ENCODE measurements at places on chromosomes 6 and 20.

DNA sequence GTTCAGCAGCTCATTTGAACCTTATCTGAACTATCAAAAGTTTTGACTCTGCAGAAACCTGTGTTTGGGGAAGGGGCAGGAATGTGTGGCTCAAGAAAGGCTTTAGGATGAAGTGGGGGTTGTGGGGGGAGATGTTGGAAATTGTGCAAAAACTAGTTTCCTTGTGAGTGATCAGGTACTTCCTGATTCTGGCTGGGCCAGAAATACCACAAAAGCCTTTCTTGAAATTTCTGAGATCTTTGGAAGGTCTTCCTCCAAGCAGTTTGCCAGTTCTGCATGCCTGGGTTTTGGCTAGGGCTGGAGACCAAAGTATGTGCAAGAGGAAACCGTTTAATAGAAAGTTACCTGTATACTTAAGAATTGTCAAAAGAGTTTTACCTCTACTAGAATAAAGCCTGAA is 116.6 kb downstream of the BMP2 start:
- no peak for DNase-seq

DNA sequence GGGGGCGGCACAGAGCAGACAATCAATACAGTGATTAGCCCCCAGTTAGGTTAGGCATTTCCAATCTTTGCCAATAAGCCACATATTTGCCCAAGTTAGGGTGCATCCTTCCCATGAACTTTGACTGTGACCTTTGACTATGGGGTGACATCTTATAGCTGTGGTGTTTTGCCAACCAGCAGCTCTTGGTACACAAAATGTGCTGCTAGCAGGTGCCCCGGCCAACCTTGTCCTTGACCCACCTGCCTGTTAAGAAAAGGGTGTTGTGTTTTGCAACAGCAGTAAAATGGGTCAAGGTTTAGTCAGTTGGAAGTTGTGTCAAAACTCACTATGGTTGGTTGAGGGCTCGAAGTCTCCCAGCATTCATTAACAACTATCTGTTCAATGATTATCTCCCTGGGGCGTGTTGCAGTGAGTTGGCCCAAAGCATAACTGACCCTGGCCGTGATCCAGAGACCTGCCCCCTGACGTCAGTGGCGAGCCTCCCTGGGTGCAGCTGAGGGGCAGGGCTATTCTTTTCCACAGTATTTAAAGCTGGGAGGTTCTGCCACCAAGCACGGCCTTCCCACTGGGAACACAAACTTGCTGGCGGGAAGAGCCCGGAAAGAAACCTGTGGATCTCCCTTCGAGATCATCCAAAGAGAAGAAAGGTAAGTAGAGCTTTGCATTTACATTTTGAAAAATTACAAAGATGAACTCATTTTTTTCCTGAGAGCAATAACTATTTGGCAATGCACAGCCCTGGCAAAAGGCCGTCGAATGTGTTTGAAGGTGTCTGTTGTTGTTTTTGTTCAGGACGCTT is at the start of gene PCK1:
Gene PCK1 (plus strand): TSS at position 557 of the 802 bp plus-strand sequence. CDS start 302 bp downstream, outside the sequence.
- DNase-seq: no peak

GRCh38 chr6:36121787-36122494 is 8.4 kb upstream of the MAPK13 start:
- no peak for DNase-seq

GRCh38 chr6:156028335-156029131 is 572.9 kb upstream of the NOX3 start:
- DNase-seq: no peak

DNA sequence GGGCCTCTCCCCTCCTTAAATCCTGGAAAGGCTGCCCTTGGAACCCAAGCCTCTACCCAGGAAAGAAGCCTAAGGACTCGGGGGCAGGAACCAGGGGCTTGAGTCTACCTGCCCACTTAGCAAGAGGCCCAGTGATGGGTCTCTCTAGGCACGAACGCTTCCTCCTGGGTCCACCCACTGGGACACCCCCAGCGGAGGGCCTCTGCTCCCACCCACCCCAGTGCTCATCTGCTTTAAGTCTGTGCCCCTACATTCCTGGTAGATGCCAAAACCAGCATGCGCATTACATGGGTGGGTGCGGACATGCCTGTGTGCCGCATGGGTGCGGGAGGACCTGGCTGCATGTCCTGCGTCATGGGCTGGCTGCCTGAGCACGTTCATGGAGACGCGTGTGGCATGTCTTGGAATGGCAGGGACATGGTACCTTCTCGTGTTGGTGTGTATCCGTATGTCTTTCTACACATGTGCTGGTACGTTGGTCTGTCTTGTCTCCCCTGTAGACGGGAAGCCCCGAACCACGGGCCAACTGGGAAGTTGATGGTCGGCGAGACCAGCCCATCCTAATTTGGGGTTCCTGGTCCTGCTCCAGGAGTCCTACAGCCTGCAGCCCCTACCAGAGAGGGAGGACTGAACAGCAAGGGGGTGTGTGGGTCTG is 29.3 kb downstream of the SNPH start:
- no peak for DNase-seq

GRCh38 chr20:36085686-36086267 is 68.8 kb upstream of the EPB41L1 start:
- no peak for DNase-seq

- DNase-seq: no peak
Measured at GRCh38 chr20:64212755-64213154, 42.8 kb upstream of the PCMTD2 start.

GRCh38 chr6:43846556-43846955 is 76.5 kb downstream of the VEGFA start:
- no peak for DNase-seq

GRCh38 chr6:155125906-155126305 is 130.8 kb downstream of the TIAM2 start:
- DNase-seq: no peak

DNA sequence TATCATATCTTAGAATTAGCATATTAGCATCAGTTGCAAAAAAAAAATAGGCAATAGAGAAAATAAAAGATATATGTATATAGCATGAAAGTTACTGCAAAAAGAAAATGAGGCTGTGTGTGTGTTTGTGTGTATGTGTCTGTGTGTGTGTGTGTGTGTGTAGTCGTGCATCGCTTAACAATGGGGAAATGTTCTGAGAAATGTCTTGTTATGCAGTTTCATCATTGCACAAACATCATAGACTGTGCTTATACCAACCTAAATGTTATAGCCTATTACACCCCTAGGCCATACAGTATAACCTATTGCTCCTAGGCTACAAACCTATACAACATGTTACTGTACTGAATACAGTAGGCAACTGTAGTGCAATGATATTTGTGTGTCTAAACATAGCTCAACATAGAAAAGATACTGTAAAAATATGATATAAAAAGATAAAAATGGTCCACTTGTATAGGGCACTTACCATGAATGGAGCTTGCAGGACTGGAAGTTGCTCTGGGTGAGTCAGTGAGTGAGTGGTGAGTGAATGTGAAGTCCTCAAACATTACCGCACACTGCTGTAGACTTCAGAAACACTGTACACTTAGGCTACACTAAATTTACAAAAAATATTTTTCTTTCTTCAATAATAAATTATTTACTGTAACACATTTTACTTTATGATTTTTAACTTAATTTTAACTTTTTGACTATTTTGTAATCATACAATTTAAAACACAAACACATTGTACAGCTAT is 805.1 kb downstream of the KIF16B start:
- DNase-seq: no peak

DNA sequence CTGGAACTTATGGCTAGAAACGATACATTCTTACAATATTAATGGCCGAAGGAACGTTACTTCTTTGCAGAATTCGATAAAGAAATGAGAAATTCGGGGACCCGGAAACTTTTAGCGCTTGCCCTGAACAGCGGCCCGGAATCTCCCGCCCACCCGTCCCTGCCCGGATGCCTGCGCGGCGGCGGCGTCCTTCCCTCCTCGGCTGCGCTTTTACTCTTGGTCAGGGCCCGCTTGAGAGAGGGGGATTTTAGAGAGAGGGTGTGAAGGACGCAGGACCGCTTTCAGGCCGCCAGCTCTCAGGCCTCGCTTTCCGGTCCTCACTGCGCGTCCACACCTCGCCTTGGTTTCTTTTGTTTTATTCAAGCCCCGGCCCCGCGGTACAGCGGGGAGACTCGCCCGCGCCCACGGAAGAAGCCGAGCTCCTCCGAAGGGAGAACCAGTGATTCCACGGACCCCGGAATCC is 243.7 kb downstream of the ARID1B start:
- DNase-seq: peak; percentile 68

Measured in activated CD4-positive, alpha-beta memory T cell treated with anti-CD3 and anti-CD28 coated beads, Interleukin-2, amount 10 ng/mL, durations not matched to agents 7 days and 5 days (primary cell).